ENCODE measurements at places on chromosomes 1 and 21.

- no peak for DNase-seq
Measured at GRCh38 chr1:201779351-201779880, 49.5 kb upstream of the IPO9 start.

DNA sequence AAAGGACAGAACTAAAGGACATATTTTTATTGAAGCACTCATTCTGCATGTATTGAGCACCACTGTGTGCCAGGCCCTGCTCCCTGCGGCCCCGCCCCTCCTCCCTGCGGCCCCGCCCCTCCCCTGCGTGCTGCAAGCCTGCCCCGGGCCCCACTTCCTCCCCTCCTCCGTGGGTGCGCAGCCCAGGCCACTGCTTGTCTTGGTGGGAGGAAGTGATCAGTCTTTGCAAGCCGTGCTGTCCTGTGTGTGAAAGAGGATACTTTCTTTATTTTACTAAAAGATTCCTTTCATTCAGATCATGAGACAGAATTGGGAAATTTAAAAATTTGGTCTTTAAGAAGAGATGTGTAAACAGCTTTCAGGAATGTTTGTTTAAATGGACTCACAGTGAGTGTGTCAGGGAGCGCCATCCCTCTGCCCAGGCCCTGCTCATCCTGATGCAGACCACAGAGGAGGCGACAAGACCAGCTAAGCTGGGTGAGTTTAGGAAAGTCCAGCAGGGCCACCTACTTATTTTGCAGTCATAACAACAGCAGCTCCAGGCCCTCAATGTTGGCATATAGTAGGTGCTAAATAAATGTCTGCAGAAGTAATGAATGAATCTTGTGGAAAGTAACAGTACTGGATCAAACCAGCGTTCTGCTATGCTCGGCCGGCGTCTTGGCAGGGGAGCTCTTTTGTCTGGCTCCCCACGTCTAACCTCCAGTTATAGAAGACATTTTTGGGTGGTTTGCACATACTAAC is 88.3 kb upstream of the SELENON start:
- peak; percentile 89 for DNase-seq

DNA sequence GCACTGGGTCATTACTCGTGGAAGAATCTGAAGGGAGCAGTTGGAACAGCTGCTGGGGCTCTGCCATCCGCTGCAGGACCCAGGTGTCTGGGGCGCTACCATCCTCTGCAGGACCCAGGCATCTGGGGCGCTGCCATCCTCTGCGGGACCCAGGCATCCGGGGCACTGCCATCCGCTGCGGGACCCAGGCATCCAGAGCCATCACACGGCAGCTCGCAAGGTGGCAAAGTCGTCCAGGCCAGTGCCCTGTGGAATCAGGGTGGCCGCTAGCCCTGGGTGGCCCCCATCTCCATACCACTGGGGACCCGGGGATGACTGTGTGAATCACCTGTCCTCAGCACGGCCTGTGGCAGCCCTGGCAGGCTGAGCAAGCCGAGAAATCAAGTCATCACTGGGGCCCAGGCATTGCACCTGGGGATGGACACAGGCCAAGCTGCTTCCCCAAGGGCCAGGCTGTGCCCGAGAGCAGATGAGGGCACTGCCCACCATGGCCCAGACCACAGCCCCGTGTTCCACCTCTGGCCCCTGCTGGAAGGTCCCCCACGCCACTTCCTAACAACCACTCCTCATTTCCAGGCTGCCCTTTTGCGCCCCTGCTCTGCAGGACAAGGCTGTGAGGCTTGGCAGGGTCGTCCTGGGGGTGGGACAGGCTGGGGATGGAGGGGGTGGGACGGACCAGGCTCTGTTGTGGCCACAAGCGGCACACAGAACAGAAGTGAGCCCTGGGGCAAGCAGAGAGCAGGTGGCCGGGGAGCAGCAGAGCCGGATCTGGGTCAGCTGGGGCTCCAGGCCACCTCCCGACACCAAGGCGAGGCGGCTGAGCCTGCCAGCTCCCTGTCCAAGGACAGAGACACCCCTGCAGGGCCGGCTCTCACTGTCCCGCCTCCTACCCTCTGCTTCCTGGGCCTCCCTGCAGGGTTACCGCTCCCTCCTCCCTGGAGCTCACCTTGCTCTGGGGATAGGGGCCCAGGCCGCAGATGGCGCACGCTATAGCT is 12.7 kb downstream of the GABRD start:
- no peak for DNase-seq

DNA sequence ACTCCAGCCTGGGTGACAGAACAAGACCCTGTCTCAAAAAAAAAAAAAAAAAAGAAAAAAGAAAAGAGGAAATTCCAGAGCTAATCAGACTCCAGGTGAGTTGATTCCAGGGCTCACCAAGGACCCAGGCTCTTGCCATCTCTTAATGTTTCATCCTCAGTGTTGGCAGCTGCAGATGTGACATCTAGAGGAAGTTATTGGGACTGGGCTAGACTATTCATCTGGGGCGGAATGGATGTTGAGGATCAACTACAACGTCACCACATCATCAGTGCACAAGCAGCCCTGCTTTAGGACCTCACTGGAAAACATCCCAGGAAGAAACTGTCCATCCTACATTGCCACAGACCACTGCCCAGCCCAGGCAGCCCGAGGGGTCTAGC is 28.6 kb upstream of the PARP1 start:
- peak; percentile 8 for DNase-seq

GRCh38 chr1:59706303-59706599 is 108.5 kb upstream of the HOOK1 start:
- DNase-seq, result no peak

GRCh38 chr1:180544050-180544449 is 14.7 kb upstream of the OVAAL start:
- no peak for DNase-seq

DNA sequence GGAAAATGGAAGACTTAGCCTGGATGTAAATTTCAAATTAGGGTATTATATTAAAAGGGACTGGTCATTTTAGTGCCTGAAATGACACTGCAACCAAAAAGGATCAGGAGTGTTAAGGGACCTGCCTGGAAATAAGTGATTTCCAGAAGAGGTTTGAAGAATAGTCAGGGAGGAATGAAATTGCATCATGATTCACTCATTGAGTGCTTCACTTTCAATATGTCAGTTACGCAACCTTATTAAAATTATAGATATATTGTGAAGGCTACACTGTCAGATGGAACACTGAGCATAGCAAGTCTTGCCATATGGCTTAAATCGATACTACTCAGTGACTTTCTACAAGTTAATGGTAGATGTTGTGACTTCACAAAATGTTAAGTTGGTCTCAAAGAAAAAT is 275.2 kb upstream of the DPYD start:
- DNase-seq, result no peak

- DNase-seq, result no peak
Measured at GRCh38 chr1:46621930-46622329, 5.3 kb upstream of the MOB3C start.

DNA sequence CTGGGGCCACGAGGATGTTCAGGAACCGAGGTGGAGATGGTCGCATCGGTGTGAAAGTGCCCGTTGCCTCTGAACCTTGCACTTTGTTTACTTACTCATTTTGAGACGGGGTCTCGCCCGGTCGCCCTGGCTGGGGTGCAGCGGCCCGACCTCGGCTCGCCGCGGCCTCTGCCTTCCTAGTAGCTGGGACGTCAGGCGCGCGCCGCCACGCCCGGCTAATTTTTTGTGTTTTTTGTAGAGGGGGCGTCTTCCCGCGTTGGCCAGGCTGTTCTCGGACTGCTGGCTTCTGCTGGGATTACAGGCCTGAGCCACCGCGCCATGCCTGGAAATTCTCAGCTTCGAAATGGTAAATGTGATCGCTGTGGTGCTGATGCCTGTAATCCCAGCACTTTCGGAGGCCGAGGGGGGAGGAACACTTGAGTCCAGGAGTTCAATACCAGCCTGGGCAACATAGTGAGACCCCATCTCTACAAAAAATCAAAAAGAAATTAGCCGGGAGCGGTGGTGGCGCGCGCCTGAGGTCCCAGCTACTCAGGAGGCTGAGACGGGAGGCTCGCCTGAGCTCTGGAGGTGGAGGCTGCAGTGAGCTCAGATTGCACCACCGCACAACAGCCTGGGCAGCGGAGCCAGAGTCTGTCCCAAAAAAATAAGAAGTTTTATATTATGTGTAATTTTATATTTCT is 684 bp upstream of the MRPL20 start:
- DNase-seq, result no peak

DNA sequence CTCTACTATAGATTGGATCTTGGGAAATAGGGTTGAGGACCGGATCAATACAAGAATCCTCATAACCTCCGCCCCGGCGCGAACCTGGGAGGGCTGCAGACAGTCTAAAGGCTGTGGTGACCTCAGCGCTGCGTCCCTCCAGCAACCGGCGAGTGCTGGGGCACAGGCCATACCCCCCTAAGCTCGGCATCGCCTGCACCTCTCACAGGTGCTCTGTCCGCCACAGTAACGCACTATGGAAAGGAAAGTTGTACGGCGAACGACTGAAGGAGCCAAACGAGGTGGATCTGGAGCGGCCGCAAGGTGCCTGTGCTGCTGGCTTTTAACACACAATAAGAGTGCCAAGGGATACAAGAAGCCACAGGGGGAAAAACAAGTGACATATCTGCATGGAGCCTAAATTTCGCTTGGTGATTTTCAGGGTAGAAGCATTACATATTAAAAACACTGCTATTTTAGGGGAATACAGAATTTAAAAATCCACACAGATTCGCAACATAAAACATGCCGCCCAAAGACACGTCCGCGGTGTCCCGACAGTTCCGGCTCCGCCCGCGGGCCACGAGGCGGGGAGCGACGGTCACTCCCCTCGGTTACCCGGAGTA is 1.4 kb upstream of the RBM15 start:
- no peak for DNase-seq

DNA sequence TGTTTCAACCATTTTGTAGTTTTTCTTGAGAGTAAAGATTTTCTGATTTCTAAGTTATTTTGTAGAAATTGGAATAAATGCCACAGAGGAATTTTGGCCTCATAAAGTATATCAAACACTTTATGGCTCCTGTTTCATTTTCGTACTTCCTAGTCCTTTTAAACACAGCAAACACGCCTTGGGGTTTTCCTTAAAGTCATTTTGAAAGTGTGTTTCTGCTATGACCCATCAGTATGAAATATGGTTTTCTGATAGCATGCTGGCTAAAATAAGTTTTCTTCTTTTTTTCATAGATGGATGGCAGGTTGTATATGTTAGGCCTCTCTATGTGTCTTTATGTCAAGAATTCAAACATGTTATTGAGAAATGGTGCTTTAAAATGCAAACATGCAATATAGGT is 940.1 kb upstream of the TMPRSS15 start:
- DNase-seq, result no peak

GRCh38 chr1:236433819-236434315 is 39.8 kb downstream of the EDARADD start:
- no peak for DNase-seq

DNA sequence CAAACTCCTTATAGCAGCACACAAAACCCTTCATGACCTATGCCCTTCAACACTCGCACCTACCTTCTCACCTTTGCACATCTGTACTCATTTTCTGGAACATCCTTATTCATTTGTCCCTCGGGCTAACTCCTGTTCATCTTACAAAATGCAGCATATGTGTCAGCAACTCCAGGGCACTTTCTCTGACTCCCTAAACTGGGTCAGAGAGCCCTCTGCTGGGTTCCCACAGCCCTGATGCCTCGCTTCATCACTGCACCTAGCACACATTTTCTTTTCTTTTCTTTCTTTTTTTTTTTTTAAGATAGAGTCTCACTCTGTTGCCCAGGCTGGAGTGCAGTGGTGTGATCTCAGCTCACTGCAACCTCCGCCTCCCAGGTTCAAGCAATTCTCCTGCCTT is 54.0 kb downstream of the RAB3B start:
- DNase-seq, result no peak

DNA sequence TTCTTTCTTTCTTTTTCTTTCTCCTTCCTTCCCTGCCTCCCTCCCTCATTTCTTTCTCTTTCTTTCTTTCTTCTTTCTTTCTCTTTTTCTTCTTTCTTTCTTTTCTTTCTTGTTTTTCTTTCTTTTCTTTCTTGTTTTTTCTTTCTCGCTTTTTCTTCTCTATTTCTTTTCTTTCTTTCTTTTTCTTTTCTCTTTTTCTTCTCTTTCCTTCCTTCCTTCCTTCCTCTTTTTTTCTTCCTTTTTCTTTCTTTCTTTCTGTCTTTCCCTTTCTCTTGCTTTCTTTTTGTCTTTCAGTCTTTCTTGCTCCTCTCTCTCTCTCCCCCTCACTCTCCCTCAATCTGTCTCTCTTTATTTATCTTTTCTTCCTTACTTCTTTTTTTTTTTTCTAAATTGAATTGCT is 472.0 kb upstream of the CHRM3 start:
- DNase-seq, result no peak

GRCh38 chr1:219985169-219985568 is 56.8 kb upstream of the SLC30A10 start:
- DNase-seq, result no peak

GRCh38 chr1:199173356-199173755 is 534.5 kb downstream of the PTPRC start:
- no peak for DNase-seq

- DNase-seq, result no peak
Measured at GRCh38 chr1:3482378-3482849, 27.9 kb downstream of the ARHGEF16 start.

- DNase-seq, result no peak
Measured at GRCh38 chr1:6399294-6399693, 5.7 kb upstream of the ACOT7 start.

DNA sequence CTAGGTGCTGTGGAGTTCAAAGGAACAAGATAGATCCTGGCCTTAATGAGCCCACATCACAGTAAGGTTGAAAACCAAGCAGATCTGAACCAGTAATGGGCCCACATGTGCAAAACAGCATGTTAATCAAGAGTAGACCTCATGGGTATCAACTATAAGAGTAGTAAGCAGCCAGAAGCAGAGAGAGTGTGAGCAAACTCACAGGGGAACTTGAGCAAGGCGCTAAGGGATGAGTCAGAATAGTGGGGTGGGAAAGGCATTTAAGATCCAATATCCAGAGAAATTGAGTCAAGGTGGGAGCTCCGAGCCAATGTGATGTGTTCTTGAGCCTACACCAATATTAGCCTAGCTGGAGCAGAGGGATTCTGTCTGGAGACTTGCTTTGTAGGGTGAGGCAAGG is 52.4 kb upstream of the GJA5 start:
- no peak for DNase-seq

DNA sequence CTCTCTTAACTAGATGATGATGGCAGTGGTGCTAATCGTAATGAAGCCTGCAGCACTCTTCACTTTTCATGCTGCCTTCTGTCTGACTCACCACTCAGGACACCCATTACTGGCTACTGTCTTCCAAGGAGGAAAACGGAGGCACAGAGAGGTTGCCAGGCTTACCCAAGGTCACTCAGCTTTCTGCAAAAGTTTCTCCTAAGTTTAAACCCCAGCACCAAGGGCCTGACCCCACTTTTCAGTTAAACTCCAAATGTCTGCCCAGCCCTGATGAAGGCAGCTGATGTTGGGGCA is 78.1 kb upstream of the RUNX3 start:
- no peak for DNase-seq

DNA sequence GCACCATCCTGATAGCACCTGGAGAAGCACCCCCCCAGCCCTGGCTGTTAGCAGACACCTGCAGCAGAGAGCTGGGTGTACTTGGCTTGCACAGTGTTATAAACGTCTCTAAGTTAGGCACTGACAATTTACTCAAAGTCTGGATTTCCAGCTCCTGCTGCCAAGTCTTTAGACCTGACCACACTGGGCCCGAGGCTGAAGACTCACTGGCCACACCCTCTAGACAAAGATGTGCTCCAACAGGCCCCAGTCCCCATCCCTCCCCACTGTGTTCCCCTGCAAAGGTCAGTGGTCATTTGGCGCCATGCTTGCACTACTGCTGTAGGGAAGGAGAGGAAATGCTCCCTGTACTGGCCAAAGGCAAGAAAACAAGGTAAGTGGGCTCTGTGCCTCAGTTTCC is 31.1 kb downstream of the PADI6 start:
- DNase-seq, result no peak

GRCh38 chr21:17527711-17528110 is 14.9 kb downstream of the CXADR start:
- no peak for DNase-seq

- DNase-seq, result no peak
Measured at GRCh38 chr1:212981571-212982328, 31.4 kb downstream of the VASH2 start.

Measured in mesenteric fat pad (tissue), 1 donor.